Heart right ventricle (tissue), 16 donors: ENCODE measurements at places on chromosomes 4 and X.

- DNase-seq, result no peak
Measured at GRCh38 chrX:80223982-80224579, 196.2 kb upstream of the TENT5D start.

DNA sequence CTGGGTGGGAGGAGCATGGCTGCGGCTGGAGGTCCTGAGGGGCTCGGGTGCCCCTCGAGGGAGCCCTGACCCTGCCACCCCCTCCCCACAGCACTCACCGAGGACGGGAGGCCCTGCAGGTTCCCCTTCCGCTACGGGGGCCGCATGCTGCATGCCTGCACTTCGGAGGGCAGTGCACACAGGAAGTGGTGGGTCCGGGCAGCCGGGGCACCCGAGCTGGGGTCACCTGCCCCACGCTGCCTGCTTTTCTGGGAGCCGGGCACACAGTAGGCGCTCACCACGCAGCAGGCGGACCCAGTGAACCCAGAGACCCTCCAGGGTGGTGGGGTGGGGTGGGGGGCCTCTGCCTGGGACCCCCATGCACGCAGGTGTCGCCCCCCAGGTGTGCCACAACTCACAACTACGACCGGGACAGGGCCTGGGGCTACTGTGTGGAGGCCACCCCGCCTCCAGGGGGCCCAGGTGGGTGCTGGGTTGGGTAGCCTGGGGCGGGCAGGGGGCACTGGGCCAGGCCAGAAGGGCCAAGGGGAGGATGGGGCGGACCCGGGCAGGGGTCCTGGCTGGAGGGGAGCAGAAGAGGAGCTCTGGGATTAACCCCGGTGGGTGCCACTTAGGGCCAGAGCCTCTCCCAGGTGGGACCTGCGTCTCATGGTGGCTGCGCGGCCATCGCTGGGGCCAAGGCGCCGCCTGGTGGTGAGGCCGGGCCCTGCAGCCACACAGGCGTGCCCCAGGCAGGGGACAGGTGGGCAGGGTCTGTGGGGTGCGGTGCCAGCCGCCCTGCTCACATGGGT, 1.4 kb downstream of the HGFAC start:
- no peak for DNase-seq

DNA sequence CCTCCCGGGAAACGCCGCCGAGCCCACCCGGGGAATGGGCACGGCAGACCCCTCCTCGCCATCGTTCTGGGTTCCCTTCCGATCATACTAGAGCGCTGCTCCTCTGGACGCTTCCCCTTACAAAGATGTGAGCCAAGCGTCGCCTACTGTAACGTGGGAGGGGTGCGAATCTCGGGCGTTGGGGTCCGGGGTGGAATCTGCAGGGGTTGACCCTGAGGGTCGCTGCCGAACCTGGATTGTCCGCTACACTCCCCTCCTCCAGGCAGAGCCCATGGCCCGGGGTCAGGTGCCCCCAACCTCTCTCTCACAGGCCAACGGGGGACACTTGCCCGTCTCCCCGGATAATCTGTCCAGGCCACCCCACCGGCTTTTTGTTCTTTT, 13.8 kb downstream of the BCOR start:
- DNase-seq, result no peak

DNA sequence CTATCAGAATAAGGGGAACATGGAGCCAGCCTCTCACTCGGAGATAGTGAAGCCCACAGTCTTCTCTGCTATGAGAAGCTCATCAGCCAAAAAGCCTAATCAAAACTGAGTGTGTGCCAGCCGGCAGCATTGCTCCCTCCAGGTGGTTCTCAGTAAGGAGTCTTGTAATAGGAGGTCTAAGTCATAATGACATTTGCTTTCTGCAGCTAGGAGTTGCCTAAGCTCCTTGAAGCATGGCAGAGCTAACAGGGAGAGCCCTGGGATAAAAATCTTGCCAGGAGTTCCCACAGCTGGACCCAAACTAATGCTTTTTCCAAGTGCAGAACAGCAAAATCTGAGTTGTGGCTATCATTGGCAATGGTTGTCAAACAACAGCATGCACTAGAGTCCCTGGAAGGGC, 245.2 kb downstream of the SPATA18 start:
- no peak for DNase-seq

DNA sequence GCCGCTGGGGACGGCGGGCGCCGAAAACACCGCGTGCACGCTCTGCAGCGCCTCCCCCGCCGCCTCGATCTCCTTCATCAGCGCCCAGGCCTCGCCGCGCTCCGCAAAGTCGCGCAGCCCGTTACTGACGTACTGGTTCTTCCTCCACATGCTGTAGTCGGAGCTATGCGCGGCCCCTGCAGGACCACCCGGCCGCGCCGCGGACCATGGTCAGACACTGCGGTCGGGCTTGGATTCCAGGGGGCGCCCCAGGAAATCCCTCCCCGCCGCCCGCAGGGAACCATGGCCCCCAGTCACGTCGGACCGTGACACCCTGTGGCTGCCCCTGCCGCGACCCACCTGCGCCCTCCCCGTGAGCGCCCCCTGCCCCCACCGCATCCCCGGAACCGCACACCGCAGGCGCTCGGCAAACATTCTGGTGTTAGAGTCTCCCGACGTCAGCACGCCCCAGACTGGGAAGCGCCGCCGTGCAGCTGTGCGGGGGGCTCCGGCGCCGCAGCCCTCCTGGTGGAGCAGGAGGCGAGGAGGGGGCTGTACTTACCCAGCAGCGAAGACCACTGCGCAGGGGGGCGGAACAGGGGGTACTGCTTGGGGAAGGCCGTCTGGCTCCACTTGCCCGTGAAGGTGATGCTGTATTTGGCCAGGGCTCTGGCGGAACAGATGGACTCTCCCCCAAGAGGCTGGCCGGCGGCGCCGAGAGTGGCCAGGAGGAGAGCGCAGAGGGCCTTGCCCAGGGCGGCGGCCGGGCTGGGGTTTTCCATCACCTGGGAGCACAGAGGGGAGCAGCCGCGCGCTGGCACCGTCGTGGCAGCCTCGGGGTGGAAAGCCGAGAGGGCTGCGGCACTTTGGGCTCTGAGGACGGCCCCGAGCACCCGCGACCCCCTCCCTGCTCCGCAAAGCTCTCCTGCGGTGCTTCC, 814 bp downstream of the SPON2 start:
- no peak for DNase-seq

DNA sequence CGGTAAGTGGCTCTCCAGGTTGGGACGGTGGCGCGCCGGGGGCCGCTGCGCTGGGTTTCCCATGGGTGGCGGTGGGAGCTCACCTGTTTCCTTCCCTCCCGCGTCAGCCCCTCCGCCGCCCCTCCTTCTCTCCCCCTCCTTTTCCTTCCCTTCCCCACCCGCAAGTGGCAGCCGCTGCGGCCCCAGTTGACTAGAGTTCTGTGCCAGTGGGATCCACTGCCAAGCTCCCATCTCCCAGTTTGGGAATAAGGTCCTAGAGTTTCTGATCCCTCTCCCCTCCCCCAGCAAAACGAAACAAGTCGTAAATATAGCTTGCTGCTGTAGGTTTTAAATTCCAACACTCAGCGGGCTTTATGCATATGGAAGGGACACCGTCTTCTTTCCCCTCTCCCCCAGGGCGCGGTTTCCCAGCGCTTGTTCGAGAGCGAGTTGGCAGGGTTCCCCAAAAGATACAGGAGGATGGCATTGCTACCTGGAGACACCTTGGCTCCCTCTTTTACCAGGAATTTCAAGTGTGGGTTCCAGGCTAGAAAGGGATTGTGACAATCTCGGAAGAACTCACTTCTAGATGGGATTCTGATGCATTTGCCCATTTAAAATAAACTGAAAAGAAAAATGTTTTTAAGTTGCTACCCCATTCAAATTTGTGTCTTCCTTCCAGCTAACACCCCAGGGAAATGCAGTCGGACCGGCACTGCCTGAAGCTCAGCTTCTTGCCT, 1.2 kb downstream of the TLL1 start:
- DNase-seq, result no peak

- DNase-seq, result peak; percentile 73
Measured at GRCh38 chr4:124060261-124060918, 652.1 kb downstream of the ANKRD50 start.

GRCh38 chr4:87985097-87985886, 9.8 kb downstream of the SPP1 start:
- peak; percentile 38 for DNase-seq

- DNase-seq, result no peak
Measured at GRCh38 chr4:176342384-176342783, 22.6 kb downstream of the SPCS3 start.

GRCh38 chrX:93591398-93591797, 82.0 kb downstream of the NAP1L3 start:
- no peak for DNase-seq

- DNase-seq, result no peak
Measured at GRCh38 chrX:68980906-68981616, 152.2 kb downstream of the EFNB1 start.

- DNase-seq, result no peak
Measured at GRCh38 chr4:14726877-14727361, 275.4 kb upstream of the CPEB2 start.

GRCh38 chr4:8586246-8586645, 6.1 kb downstream of the GPR78 start:
- no peak for DNase-seq

DNA sequence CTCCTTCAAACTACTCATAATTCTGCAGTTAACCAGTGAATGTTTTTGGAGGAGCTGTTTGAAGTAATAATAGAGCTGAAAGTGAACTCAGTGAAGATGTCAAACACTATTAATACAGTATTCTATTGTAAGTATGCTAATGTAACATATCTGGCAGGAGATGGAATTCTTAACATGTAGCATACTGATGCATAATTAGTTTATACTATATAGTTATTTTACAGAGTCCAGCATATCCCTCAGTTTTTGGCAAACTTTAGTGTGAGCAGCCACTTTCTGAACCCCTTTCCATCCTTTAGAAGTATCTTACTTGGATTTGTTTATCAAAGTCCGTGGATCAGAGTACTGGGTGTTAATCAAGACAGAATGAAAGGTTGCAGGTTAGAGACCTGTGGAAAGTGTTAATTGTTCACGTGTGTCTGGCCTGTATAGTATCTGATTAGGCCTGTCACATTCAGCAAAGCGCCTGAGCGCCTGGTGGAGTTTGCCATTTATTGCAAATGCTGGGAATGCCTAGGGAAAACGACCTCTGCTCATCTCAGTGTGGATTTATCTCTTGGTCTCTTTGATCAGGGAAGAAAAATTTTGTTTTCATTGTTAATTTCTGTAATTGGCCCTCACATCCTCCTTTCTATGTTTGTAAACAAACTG, 251.7 kb upstream of the MAD2L1 start:
- DNase-seq, result no peak

- DNase-seq, result no peak
Measured at GRCh38 chr4:85166318-85166717, 199.8 kb upstream of the WDFY3 start.

DNA sequence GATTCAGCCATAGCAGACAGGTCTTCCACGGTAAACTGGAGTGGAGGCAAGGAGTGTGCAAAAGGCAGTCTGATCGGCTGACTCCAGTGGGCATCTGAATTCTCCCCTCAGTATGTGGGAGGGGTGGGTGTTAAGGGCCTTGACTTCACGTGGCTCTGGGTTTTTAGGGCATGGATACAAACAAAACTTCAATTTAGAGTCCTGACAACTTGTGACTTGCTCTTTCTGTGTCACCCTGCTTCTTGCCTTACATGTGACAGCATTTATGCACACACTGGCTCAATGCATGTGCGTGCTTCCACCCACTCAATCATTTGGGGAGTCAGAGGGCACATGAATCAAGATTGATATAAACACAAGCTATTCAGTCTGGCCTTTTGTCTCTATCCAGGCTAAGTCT, 17.5 kb downstream of the PLP1 start:
- no peak for DNase-seq

GRCh38 chr4:53586121-53586816, 5.0 kb downstream of the LNX1 start:
- peak; percentile 17 for DNase-seq
